ENCODE measurements at places on chromosomes 11 and 22. TPM values are rescaled to one million over a fixed set of nuclear protein-coding genes. Genes with fewer than 3 reads are reported as not detected.

Gene C11orf86
- total RNA-seq = not detected

Gene OR51E2
- not detected for total RNA-seq

GRCh38 chr11:69636512-69637197, 4.3 kb upstream of the CCND1 start:
- peak; percentile 35 for DNase-seq

Gene PAMR1
- total RNA-seq = not detected
